ENCODE measurements at places on chromosomes 5 and 9.

DNA sequence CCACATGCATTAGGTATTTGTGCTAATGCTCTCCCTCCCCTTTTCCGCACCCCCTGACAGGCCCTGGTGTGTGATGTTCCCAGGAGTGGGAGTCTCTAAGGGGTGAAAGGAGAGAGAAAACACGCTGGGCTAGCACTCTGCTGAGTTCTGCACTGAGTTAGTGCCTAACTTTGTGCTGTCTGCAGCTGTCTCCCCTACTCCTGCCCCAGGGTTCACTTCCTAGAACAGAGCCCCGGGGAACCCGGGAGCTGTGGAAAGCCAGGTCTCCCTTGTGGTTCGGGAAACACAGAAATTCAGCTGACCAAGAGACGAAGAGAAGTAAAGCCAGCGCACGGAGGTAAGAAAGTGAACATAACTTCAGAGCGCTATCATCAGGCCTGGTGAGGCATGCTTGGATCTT is 20.7 kb upstream of the ANKRD18A start:
- no peak for DNase-seq

- no peak for DNase-seq
Measured at GRCh38 chr9:88197016-88197415, 58.7 kb upstream of the SPATA31C2 start.

- DNase-seq: no peak
Measured at GRCh38 chr9:28583832-28584231, 1010.6 kb upstream of the C9orf72 start.

GRCh38 chr9:5628183-5628529 is 751 bp upstream of the RIC1 start:
- no peak for DNase-seq

- DNase-seq: no peak
Measured at GRCh38 chr9:110935829-110936228, 102.4 kb downstream of the LPAR1 start.
